Central memory CD8-positive, alpha-beta T cell (primary cell): ENCODE measurements at places on chromosomes 16 and 17.

- DNase-seq: no peak
These were observed 2.9 kb downstream of the SLC39A11 start for GRCh38 chr17:73089322-73090317.

- DNase-seq: no peak
These were observed 751 bp downstream of the DCAF7 start for GRCh38 chr17:63550817-63551639.

GRCh38 chr17:50470426-50470825, 1.7 kb upstream of the CHAD start:
- DNase-seq: no peak

GRCh38 chr16:67284699-67285646, 5.6 kb downstream of the PLEKHG4 start:
- DNase-seq: no peak

- no peak for DNase-seq
These were observed 192.4 kb downstream of the SEC14L1 start for GRCh38 chr17:77332981-77333685.

DNA sequence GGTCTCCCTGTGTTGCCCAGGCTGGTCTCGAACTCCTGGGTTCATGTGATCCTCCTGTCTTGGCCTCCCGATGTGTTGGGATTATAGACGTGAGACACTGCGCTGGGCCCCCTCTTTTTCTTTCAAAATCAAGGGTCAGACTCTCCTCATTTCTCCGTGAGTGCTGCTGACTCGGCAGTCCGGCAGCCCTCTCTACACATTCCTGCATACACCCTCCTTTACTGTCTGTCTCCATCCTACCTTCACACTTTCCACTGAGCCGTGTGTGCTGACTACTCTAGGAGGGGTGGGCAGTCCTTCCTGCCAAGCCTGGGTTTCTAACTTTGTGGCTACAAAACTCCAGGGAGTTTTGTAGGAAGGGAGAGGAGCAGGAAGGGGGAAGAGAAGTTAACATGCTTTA, 195.2 kb downstream of the PARN start:
- no peak for DNase-seq

DNA sequence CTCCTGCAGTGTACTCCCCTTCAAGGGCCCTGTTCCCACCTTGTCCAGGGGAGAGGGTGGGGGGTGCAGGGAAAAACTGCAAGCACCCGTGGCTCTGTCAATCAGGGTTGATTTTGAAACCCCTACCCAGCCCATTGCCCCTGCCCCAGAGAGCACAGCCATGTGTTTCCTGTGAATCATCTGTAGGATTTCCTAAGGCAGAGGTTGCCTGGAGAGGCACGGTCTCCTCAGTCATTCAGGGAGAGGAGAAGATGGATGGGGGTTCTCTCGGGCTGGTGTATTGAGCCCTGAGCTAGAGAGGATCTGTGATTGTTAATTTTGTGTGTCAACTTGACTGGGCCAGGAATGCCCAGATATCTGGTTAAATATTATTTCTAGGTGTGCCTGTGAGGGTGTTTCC, 3.5 kb upstream of the AGRP start:
- DNase-seq: no peak

DNA sequence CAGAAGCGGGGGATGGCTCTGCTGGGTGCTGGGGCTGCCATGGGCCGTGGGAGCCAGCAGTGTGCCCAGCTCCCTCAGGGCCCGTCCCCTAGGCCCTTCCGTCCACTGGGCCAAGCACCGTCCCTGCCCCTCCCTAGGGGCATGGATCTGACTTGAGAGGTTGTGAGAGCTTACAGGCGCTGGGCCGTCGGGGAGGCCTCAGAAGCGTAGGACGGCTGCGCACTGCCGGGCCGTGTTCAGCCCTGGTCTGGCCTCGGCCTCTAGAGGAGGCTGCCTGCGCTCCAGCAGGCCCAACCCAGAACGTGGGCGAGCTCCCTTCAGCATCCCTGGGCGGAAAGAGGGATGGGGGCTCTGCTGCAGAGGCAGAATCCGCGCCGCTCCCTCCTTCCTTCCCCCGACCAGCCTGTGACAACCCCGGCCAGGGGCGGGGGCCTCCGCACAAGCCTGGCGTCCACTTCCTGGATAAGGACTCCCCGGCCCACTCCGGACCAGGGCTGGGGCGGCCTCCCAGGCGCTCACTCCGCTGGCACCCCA, 685 bp upstream of the MPG start:
- DNase-seq: no peak

GRCh38 chr17:30379303-30379902, 676 bp downstream of the CPD start:
- DNase-seq: no peak

DNA sequence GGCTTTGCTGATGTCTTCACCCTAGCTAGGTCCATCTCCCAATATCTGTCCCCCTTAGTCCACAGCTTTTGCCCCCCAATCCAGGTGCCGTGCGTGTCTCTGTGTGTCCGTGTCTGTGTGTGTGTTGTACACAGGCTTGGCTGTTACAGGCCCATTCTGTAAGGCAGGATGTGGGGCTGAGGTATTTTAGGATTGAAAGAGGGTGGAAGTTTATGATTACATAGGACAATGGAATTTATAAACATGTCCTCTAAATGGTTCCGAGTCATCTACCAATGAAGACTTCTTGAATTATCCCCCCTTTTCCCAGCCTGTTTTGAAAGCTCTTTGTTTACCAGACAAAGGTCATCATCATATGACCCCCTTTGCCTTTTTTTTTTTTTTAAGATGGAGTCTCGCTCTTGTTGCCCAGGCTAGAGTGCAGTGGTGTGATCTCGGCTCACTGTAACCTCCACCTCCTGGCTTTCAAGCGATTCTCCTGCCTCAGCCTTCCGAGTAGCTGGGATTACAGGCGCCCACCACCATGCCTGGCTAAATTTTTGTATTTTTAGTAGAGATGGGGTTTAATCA, 21.9 kb downstream of the ACE start:
- DNase-seq: no peak

- DNase-seq: peak; percentile 47
These were observed 33.4 kb downstream of the CDK5R1 start for GRCh38 chr17:32520104-32520701.

DNA sequence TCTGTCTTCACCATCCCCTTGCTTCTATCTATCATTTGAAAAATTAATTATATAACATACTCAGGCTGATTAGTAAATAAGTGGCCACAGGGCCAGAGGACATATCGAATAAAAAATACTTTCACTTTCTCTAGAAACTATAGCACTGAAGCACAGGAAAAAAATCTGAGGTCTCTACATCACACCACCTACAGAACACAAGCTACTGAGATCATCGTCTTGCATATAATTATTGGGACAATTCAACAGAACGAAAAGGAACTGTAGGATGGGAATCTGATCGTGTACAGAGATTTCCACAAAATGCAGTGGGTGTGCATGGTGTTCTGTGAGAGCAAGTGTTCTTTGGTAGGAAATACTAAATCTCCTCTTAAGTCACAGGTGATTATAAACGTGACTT, 289.6 kb upstream of the ERCC4 start:
- no peak for DNase-seq

DNA sequence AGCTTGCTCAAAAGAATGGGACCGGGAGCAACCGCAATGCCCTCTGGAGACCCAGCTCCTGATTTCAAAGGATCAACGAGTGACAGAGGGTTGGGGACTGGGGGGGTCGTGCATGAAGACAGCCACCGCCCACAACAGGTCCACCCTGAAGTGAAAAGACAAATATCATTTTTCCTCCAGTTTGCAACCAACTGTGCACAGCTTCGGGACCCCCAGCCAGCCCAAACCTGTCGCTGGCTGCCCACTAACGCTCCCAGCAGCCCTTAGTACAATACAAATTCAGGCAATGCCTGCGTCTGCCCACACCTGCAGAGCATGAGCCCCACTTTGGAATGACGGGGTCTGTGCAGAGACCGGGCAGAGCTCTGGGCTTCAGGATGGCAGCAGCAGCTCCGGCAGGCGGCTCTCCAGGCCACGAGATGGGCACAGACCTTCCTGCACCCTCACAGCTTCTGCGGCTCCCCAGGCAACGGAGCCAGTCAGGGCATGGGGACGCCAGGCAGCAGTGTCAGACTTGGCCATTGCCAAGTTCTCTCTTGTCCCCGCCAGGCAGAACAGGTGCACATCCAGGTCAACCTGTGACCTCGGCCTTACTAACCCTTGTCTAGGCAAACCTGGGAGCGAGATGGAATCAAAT, 60.1 kb downstream of the TBC1D16 start:
- no peak for DNase-seq

DNA sequence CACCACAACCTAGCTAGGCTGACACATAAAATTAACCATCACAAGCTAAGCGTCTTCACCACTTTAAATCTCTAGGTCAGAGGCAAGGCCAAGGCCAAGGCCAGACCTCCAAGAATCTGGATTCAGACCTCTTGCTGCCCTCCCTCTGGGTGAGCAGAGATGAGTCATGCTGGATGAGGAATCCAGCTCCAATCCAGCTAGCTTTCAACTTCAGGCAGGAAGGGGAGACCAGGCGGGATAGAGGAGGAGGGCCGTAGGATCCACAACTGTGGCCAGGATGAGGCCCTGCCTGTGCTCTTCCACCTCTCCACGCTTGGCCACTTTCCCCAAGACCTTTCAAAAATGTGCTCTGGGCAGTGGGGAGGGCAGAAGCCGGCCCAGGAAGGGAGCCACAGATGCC, 14.7 kb downstream of the LRRC75A start:
- no peak for DNase-seq

GRCh38 chr17:50603340-50603739, 31.3 kb upstream of the ABCC3 start:
- DNase-seq: no peak

DNA sequence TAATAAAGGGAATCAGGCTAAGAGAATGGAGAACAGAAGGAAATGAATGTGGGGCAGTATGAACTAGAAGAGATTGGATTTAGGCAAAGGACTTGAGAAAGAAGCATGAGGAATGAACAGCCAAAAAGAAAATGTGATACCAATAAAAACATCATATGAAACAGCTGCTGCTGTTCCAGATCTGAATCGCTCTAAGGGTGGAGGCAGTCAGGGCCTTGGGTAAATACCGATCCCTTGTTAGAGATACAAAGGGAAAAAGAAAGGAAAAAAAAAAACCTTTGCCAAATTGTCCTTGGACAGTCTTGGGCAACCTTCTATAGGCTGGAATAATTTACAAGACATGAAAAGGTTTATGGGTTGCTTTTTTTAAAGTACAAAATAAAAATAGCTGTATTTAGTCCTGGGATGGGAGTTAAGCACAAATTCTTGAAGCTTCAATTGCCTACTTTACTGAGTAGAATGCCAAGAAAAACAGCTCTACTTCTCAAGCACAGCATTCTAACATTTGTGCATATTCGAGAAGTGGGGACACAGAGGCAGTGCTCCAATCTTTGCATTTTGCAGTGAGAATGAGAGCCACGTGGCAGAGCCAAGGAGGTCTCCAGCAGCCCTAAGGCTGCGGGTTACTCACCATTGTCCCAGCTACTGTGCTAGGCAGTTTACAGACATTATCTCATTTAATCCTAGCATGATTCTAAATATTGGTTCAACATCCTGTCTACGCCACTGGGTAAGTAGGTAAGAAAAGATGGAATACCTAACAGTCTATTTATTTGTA, 43.3 kb upstream of the PSMD7 start:
- DNase-seq: no peak

DNA sequence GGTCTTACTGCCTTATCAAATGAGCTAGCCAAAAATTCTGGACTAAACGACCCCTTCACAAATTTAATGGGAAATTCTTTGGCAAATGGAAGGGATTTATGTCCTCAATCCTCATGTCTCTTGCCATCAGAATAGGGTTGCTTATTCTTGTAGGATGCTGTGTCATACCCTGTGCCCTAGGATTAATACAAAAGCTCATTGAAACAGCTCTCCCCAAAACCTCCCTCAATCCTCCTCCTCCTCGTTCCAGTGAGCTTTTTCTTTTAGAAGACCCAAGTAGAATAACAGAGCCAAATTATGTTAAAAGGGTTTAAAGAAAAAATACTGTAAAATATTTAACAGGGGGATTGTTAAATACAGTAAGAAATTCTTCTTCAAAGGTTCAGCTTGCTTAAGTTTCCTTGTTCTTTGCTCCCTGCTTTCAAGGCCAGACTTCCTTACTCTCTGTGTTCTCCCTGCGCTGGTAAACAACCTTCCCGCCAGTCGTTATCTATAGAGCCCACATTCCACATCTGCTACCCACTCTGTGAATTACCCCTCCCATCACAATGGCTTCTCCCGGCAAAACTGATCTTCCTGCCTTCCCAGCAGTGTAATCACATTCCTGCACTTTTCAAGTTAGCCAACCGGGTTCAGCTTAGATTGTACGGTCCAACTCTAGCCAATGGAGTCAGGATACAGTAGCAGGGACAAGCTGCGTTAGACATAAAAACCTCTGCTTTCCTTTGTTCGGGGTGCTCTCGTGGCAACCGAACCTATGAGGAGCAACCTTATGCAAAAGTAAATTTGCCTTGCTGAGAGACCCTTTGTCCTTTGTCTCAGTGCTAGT, 9.7 kb downstream of the HPR start:
- DNase-seq: no peak

DNA sequence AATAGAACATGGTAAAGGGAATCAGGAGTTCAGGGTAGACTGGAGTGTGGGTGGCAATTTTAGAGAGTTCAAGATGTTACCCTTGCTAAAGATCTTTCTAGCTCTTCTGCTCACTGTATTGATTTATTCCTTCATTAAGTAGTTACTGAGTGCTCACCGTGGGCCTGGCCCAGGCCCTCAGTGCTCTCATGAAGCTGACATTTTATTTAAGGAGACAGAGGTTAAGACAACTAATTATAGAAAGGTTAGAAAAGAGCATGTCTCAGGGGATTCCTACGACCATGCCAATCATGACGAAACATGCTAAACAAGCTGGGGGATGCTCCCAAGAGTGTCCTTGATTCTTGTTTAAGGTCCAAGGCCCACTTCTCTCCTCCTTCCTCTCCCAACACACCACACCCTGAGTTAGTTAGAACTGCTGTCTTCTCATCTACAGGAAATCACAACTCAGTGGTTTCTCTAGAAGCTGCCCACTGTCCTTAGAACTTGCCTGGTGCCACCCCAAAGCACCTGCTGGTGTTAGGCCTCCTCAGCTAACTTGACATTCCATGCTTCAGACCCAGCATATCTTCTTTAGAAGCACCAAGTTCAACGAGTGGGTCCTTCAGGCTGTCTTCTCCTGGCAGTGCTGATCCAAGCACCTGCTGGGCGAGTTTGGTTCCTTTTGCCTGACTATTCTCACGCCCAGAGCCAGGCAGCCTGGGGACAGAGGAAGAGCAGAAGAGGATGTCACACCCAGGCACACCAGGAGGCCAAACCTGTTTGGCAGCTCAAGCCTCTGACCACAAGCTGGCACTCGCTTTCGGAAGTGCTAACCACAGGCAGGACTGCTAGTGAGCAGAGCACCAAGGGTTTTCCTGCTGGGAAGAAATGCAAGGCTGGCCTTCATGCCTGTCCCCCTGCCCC, 79.0 kb downstream of the GAS7 start:
- DNase-seq: no peak

GRCh38 chr17:40038882-40039513, 15.2 kb downstream of the MED24 start:
- no peak for DNase-seq

GRCh38 chr16:72808754-72809153, 239.2 kb downstream of the ZFHX3 start:
- no peak for DNase-seq

DNA sequence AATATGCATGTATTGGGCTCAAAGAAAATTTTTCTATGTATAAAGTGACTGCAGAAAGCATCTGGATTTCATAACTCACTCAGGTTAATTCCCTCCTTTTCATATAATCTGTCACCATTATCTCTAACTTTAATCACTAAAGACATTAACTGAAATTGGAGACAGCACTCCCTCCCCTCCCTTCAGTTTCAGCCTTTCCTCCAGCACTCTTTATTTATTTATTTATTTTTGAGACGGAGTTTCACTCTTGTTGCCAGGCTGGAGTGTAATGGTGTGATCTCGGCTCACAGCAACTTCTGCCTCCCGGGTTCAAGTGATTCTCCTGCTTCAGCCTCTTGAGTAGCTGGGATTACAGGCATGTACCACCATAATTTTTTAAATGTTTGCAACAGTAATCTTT, 43.1 kb downstream of the CDH8 start:
- DNase-seq: no peak
